ENCODE measurements at places on chromosomes 3 and 15.

DNA sequence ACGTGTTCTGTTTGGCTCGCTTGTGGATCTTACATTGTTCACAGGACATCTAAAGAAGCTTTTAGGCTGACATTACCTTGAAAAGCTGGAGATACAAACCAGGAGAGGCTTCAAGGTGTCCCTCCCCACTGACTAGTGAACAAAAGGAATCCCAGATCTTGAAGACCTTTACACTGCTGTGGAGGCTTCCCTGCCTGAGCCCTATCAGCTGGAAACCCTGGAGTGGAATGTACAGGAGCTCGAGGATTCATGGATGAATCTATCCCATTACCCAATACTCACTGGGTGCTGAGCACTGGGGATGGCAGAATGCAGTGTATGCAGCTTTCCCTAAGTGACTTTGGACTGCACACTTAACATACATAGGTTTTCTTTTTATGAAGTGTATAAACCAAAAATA, 82.3 kb upstream of the MFGE8 start:
- no peak for DNase-seq

DNA sequence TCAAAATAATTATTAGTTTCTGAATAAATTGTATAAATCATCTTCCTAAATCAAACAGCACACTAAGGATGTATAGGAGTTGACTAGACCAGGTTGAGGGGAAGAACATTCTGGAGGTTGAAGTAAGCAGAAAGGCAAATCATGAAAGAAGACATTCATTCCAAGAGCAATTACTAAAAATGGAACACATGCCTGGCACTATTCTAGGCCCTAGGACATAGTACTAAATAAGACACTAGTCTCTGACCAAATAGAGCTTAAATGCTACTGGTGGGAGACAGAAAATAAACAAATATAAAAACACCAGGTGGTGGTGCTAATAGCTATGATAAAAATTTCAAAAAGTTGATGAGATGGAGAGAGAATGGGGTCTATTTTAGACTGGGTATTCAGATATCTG, 190.1 kb downstream of the TBC1D5 start:
- DNase-seq: no peak

DNA sequence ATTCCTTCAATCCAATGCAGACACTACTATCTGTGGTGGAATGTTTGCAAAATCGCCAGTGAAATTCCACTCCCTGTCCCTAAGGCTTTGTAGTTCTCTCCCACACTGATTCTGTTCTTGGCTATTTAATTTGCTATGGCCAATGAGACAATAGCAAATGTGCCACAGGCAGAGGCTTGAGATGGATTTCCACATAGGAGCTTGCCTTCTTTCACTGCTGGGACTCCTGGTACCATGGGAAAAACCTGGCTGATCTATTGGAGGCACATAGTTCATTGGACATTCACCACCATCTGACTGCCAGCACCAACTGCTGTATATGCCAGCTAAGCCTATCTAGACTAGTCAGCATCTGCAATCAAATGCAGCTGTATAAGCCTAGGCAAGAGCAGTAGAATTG, 103.8 kb downstream of the NR1D2 start:
- no peak for DNase-seq

GRCh38 chr3:137083332-137083731, 125.5 kb downstream of the IL20RB start:
- DNase-seq: no peak

- DNase-seq: peak; percentile 52
These were observed 77.2 kb downstream of the TBC1D2B start for GRCh38 chr15:78000091-78000926.

DNA sequence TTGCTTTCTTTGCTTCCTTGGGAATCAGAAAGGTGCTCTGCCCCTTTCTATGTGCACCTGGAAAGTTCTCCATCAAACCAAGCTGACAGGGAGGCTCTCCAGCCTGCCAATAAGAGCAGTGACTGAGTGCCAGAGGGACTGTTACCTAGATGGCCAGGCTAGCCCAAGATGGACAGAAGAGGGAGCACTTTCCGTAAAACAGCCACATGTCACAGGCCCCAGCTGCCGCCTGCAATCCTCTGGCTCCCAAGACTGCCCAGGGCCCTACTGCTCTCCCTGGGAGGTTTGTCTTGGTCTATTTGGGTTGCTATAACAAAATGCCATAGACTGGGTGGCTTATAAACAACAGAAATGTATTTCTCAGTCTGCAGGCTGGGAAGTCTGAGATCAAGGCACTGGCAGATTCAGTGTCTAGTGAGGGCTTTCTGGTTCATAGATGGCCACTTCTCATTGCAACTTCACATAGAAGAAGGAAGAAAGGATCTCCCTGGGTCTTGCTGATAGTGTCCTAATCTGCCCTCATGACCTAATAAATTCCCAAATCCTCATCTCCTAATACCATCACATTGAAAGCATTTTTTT, 72.3 kb downstream of the TAMM41 start:
- DNase-seq: no peak

GRCh38 chr3:62554264-62554799, 181.0 kb upstream of the FEZF2 start:
- DNase-seq: no peak

All from activated CD4-positive, CD25-positive, alpha-beta regulatory T cell (primary cell).